ENCODE measurements at places on chromosomes 5 and 9.

- DNase-seq = no peak
Measured at GRCh38 chr5:20276959-20277263, 288.9 kb upstream of the CDH18 start.

- no peak for DNase-seq
Measured at GRCh38 chr9:124013309-124014210, 2.0 kb downstream of the LHX2 start.

DNA sequence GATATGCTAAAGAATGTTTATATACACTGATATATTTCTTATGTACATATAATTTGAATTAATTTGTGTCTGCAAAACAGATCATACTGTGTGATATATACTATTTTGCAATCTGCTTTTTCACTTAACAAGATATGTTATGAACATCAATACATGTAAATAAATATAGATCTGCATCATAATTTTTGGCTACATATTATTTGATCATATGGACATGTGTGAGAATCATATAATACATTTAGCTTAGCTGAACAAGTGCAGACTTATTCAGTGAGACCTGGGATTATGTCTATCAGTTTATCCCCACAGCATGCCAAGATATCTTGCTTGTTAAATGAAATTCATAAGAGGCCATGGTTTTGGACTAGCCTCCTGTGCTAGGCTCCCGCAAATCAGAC is 474.3 kb downstream of the ARHGEF28 start:
- no peak for DNase-seq

GRCh38 chr9:4114569-4115505 is 185.0 kb downstream of the GLIS3 start:
- no peak for DNase-seq

DNA sequence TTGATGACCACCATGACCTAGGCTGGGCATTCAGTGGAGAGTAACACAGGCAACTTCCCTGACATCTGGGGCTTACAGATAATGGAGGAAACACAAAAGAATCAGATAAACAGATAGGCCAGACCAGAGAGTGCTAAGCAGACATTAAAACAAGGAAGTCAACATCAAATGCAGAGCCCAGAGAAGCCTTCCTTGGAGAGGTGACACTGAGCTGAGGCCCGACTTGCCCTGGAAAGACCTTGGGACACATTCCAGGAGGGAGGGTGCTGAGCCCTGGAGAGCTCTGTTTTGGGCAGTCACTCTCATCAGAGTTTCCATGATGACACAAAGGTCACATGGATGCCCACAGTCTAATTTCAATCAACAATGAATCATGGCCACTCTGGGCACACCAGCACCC is 31.9 kb upstream of the C5orf58 start:
- DNase-seq = no peak

- DNase-seq = peak; percentile 16
Measured at GRCh38 chr5:170021506-170021905, 41.2 kb upstream of the INSYN2B start.

DNA sequence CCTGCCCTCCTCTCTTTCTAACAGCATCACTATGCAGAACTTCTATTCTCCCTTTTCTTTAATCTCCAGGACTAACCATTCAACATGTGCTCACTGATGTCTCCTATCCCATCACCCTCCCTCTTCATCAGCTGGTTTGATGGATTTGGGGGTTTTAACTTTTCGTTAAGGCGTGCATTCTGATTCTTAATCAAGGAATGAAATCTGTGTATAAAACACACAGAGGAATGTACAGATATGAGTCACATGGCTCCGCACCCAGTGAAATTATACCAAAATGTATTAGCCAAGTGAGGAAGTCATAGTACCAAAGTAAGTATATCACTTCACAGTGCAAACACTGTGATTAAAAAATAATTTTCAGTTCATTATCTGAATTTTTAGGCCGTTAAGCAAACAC is 35.2 kb downstream of the MARCHF11 start:
- DNase-seq = no peak

DNA sequence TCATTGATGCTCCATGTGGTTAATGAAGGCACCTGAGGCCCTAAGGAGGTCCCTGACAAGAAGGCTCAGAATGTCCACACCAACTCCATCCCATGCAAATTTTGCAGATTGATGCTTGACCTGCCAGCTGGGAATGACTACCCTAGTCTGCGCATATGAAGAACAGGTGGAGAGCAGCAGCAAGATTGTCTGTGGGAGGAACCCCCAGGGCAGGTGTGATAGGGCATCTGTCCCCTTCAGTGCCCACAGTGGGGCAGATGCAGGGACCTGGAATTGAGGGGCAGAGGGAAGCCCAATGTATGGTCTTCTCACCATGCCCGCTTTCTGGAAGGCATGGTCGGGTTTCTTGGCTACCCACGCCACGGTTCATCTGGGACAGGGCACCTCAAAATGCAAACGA is 79.6 kb downstream of the MACROH2A1 start:
- DNase-seq = no peak

- DNase-seq = no peak
Measured at GRCh38 chr5:54194318-54194717, 116.1 kb downstream of the ARL15 start.

DNA sequence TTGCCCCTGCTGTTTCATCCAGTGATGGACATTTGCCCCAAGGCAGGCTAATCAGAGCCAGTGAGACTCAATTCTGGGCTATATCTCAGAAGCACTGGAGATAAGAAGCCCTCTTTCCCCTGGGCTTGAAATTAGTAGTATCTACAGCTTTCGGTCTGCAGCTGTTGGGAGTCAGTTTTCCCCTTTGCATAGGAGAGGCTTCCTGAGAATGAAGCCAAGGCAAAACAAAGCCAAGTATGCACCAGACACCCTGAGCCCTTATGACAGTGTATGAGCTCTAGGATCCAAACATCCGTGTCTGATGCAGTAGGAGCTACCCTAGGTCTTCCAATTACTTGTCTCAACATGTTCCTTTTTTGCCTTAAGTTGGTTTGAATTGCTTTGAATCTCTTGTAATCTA is 79.2 kb upstream of the PANK3 start:
- no peak for DNase-seq

DNA sequence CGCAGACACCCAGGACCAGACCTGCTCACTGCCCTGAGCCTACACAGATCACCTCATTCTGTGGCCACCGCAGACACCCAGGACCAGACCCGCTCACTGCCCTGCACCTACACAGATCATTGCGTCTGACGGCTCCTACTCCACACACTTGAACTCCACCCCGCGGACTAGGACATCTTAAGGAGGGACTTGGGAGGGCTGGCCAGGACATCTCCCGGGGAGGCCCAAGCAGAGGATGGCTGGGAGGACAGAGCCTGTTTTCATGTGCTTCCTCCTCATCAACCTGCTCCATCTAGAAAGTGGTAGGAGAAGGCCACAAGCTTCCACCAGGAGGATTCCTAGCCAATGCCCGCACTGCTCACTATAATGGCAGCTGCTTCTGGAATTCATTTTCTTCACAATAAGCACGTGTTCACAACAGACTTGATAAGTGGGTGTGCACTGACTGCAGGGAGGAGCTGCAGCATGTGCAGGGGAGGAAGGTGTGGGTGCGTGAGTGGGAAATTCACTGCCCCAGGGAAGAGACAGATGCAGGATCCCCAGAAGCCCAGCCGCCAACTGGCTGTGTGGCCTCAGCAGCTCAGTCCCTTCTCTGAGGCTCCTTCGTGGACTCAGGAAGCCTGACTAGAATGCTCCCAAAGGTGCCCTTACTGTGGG is 64.8 kb downstream of the AK8 start:
- no peak for DNase-seq

DNA sequence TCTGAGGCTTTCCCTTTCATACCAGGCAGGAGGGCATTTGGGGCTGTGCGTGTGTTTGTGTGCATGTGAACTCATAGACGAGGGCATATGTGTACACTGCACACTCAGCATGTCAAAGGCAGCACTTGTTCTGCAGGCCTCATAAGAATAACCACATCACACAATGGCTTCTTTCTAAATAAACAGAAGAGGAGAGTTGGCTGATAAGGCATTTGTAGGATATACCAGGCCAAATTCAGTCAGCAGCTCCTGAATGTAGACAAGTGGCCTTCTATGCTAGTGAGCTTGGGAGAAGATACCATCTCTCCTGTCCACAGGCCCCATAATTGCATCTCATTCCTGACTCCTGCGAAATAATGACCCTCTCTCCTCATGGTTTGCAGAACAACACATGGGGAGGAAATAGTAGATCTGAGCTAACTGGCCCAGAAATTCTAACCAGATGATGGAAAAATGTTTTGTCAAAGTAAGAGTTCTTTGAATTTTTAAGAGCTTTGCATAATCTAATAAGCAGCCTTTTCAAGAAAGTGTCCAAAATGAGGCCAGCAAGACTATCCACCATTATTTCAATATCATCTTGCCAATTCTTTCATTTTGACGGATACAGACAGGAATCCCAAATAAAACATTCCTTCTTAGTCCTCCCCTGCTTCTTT is 60.5 kb upstream of the GAS1 start:
- DNase-seq = peak; percentile 67

Measured in Ammon's horn (tissue), 1 donor.